NCI-H2081 treated with DMSO at 0.1 percent for 48 hours (cell line): ENCODE measurements at places on chromosomes 2 and 18.

GRCh38 chr18:44895176-44895798 is 214.6 kb downstream of the SETBP1 start:
- DNase-seq, result no peak

DNA sequence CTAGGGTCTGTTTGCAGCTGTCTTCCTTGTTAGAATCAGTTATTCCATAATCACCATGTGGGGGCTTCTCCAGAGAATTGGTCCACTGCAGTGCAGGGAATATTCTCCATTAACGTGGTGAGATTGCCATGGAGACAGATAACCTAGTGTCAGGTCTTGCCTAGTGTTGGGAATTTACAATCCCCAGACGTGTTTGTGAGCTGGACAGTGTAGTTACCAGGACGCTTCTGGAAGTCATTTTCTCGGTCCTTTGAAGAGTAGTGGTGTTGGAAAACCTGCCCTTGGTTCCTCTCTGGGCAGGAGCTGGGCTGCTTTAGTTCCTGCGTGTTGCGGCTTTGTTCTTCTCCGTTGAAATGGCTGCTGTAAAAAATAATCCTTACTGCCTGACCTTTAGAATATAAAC is 68.8 kb upstream of the LYPD6B start:
- DNase-seq, result no peak

GRCh38 chr2:85675866-85676548 is 8.0 kb upstream of the SFTPB start:
- no peak for DNase-seq

- no peak for DNase-seq
Measured at GRCh38 chr2:22382479-22383169, 1002.4 kb upstream of the KLHL29 start.

- peak; percentile 1 for DNase-seq
Measured at GRCh38 chr18:36899289-36899688, 70.4 kb downstream of the KIAA1328 start.

DNA sequence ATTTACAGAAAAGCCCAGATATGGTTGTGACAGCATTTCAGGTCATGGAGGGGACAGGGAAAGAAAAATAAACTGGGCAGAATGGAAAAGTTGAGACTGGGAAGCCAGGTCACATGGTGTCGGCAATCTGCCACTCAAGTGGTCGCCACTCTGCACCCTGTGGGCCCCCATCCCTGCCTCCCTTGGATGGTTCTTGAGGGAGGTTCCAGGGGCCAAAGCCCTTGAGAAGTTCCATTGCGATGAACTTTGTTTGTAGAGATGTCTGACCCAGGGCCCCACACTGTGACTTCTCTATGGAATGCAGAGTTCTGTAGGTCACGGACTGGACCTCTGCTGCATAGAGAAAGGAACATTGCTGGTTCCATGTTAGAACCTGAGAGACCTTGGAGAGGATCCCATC is 105.7 kb upstream of the SLC14A2 start:
- DNase-seq, result no peak

- no peak for DNase-seq
Measured at GRCh38 chr2:98847853-98848252, 88.2 kb downstream of the CRACDL start.

- no peak for DNase-seq
Measured at GRCh38 chr2:105629634-105630033, 115.1 kb upstream of the NCK2 start.

DNA sequence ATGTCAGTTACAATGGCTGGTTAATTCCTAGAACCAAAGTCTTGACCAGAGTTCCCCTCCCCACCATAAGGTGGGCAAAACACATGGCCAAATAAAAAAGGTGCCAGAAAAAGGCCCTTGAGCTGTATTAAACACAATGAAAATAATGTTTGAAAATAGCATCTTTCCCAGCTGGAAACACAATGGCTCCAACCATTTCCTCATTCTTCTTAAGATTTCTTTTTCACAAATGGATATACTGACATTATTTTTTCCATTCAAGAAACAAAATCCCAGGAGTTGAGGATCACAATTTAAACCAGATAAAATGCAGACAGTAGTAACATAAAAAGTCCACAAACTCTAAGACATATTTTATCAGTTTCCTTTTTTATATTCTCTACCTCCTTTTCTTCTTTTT is 143.8 kb downstream of the EXOC6B start:
- no peak for DNase-seq

DNA sequence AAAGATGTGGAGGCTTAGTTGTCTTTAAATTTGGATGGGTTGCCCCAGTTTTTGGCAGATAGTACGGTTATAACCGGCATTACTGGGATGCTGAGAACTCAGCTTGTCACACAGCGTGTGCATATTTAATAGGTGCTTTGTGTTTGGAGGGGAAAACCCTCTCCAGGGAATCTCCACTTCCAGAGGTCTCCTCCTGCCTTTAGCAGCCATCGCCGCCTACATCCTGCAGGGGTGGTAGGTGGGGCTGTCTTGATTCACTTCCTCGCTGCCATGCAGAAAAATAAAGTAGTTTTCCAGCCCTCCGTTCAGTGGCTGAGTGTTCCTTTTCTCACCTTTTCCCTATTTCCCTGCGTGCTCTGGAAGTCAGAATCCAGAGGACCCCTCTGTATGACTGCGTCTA is 76.4 kb downstream of the ITGB1BP1 start:
- DNase-seq, result no peak

DNA sequence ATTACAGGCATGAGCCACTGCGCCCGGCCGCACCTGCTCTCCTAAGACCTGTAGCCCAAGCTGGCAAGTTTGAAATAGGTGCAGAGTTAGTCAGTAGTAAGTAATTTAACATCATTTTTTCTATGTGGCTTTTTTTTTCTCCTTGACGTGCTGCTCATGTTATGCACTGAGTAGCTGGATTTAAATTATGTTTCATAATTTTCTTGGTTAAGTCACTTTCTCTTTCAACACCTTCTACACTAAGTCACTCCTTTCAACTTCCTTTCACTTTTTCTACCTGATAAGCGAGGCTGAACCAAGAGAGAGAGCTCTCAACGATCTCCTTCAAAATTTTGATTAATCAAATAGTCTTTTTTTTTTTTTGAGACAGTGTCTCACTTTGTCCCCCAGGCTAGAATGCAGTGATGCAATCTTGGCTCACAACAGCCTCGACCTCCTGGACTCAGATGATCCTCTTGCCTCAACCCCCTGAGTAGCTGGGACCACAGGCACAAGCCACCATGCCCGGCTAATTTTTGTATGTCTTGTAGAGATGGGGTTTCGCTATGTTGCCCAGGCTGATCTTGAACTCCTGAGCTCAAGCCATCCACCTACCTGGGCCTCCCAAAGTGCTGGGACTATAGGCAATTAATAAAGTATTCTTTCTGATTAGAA is 13.1 kb downstream of the CASP8 start:
- no peak for DNase-seq

GRCh38 chr2:112800881-112801583 is 16.7 kb upstream of the IL1A start:
- DNase-seq, result no peak

DNA sequence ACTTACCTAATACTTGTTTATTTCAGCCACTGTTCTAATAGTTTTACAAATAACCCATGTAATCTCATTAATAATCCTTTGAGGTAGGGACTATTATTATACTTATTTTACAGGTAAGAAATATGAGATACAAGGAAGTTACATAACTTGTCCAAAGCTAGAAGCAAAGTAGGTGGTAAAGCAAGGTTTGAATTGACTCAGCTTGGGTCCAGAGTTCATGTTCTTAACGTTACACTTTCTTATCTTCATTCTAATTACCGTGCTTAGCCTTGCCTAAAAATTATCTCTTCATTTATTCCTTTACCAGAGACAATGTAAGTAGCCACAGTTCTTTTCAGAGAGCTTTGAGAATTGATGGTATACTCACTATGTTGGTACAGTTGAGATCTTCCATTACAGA is 743.6 kb downstream of the KCNJ3 start:
- DNase-seq, result no peak

- no peak for DNase-seq
Measured at GRCh38 chr2:216768908-216769411, 73.6 kb upstream of the IGFBP5 start.

DNA sequence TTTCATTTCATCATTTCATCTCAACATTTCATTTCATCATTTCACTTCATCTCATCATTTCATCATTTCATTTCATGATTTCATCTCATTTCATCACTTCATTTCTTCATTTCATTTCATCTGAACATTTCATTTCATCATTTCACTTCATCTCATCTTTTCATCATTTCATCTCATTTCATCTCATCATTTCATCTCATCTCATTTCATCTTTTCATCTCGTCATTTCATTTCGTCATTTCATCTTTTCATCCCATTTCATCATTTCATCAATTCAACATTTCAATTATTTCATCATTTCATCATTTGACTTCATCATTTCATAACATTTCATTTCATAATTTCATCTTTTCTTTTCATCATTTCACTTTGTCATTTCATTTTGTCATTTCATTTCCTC is 128.4 kb downstream of the ANKRD30BL start:
- DNase-seq, result no peak

DNA sequence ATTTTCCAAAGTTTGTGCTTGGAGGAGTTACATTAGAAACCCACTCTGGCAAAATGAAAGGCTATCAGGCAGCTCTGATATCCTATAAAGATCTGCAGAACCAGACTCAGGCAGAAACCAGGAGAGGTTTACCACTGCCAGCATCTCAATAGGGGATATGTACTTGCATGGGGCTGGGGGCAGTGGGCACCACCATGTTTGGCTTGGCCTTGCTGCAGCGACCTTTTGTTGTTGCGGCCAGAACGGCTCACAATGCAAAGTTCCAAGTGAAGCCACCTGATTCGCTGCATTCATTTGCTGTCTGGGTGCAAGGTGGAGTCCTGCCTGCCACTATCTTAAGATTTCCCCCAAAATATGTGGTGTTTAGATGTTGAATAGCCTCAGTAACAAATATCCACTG is 81.3 kb downstream of the COPS8 start:
- no peak for DNase-seq

DNA sequence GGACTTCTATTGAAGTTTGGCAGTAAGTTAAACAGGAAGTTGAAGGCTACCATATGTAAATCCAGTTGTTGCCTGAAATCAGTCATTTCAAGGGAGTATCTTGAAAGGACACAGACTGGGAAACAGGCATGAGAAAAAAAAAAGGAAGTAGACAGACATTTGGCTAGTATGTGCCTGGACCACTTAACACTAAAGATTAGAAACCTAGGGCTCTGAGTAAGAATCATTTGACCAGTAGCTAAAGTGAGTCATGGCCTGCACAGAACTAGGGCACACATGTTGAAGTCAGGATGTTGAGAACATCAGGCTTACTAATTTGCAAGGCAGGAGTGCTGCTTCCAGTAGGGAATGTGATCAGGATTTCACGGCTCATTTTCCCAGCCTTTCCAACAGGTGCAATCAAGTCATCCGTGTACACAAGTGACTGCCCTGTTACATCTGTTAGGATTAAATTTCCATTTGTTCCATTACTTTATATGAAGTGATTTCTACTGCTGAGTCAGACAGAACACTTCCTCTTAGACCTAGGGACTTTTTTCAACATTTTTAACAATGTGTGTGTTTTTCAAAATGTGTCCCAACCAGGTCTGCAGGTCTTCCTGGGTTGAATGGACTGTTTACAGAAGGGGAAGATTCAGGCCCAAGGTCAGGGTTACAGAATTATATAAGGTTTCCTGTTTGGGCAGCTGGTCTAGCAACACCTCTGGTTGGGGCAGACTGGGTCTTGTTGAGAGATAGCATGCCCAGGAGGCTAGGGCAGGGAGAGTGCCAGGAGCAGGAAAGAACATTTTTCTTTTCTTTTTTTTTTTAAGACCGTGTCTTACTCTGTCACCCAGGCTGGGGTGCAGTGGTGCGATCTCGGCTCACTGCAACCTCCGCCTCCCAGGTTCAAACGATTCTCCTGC is 145.6 kb downstream of the TGIF1 start:
- no peak for DNase-seq

- no peak for DNase-seq
Measured at GRCh38 chr2:165927353-165927752, 26.2 kb downstream of the TTC21B start.

GRCh38 chr2:147355706-147356105 is 489.1 kb upstream of the ACVR2A start:
- DNase-seq, result no peak

- DNase-seq, result no peak
Measured at GRCh38 chr2:211401328-211401727, 844.9 kb downstream of the CPS1 start.

DNA sequence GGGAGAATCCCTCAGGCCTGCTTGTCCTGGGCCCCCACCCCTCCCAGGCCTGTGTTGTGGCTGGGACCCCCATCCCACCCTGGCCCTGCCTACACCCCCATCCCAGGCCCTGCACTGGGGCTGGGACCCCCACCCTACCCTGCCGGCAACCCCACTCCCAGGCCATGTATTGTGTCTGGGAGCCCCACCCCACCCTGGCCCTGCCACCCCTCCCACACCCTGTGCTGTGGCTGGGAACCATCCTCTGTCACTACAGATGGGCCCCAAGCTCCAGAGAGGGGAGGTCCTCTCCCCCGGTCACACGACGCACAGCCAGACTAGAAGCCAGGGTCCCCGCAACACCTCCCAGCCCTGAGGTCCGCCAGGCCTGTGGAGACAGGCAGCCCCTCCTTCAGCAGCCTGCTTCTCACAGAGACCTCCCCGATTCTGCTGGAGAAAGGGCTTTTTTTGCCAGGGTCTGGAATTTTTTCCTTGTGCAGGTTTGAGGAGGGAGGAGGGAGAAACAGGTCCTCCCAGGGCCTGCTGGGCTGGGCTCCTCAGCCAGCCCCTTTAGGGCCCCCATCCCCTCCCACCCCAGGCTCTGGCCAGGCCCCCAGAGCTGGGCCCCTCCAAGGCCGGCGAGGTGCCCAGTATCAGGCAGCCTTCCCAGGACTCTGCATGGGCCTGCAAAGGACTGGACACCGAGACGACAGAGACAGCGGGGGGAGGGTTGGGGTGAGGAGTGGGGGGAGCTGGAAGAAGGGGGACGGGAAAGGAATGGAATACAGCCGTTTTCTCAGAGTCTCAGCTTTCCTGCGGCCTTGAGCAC is 28.0 kb downstream of the KIF1A start:
- no peak for DNase-seq

- no peak for DNase-seq
Measured at GRCh38 chr18:59579509-59579908, 117.7 kb downstream of the CCBE1 start.

- DNase-seq, result no peak
Measured at GRCh38 chr2:133972786-133973185, 281.1 kb upstream of the MGAT5 start.

DNA sequence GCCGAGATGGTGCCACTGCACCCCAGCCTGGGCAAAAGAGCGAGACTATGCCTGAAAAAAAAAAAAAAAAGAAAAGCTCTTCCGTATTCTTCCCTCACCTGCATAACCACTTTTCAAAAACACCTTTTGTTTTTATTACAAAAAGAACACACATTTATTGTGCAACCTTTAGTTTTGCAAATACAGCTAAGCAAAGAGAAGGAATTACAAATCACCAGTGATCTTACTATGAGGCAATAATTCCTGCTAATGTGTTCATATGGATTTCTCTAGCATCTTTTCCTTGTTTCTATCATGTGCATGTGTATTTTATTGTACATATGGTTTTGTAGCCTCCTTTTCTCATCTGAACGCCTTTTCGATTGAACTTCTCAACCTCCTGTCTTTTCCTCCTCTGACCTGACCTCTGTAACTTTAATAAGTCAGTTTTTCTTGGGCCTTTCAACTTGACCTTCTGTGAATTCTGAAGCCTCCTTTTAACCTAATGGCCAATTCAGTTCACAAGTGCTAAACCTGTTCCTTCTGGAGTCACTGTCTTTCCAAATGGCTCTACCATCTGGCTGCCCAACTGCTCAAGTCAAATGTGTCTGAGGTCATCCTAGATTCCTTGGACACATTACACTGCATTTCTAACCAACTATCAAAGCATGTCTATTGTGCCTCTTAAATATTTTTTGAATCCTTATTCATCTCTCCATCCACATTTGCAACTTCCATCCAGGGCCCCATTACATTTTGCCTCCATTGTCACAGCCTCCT is 59.1 kb upstream of the DAPL1 start:
- DNase-seq, result no peak
